ENCODE measurements at places on chromosomes 4 and X.
A peak's percentile ranks its signal among the peaks of the same experiment; 100 is the strongest.

- no peak for DNase-seq
Observed at GRCh38 chrX:78687586-78687985, 28.5 kb upstream of the RTL3 start.

GRCh38 chr4:68375667-68376559 lies 26.0 kb upstream of the YTHDC1 start:
- no peak for DNase-seq

DNA sequence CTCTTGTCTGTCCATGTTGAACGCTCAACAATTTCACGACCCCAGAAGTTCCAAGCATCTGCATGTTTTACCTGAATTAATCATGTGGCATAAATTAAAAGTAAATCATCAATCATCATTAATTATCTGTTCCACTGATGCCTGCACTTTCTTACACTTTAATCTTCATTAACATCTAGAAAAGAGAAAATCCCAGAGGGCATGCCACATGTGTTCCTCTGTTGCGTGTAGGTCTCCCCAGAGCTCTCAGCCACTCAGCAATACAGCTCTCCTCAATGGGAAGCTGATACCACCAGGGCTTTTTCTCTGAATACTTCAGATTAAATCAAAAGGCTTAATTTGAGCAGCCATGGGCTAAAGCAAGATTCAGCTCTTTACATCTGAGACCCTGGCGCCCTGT lies 722.4 kb upstream of the TENM3 start:
- no peak for DNase-seq

DNA sequence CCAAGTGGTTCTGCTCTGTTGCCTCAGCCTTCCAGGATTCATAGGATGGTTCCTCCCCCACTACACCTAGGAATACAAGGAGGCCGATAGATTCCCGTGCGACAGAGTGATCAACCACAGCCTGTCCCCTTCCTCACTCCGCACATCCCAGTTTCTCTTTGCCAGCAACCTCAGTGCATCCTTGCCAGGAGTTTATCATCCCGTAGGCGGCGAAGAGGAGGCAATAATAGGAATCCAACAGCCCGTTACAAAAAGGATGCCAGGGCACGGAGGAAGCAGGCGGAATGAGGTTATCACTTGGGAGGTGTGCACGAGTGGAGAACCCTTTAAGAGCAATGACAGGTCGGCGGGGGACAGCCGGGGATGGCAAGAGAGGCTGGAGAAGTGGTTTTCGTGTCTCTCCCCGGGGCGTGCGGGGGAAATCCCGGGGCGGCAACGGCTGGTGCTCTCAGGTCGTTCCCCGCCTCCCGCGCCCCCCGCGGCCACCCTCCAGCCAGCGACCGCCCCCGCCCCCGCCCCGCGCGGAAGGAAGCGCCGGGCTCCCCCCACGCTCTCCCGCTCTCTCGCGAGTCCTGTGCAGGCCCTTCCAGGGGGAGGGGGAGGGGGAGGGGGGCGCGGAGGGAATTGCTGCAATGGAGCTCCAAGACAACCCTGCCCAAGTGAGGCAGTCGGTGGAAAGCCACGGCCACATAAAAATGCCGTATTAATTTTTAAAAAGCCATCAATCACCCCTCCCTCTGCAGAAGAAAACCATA lies 1.6 kb downstream of the PPP3CA start:
- DNase-seq = peak; percentile 37

- DNase-seq = no peak
Observed at GRCh38 chr4:118224243-118224829, 128.5 kb downstream of the PRSS12 start.

GRCh38 chrX:135396109-135396508 lies 25.6 kb upstream of the SMIM10L2A start:
- DNase-seq = no peak

Measured in stimulated activated CD4-positive, alpha-beta T cell treated with anti-CD3 and anti-CD28 coated beads, Interleukin-12 subunit alpha, Interleukin-12 subunit beta, amount 100 ng/mL, for 24 hours (primary cell).